EH (cell line): ENCODE measurements at places on chromosomes 3 and 15.

- no peak for DNase-seq
Observed at GRCh38 chr15:93932164-93932776, 299.1 kb upstream of the MCTP2 start.

GRCh38 chr3:175985781-175986180 lies 1126.6 kb downstream of the NAALADL2 start:
- no peak for DNase-seq

GRCh38 chr3:123489400-123490004 lies 40.6 kb upstream of the ADCY5 start:
- peak; percentile 66 for DNase-seq

- peak; percentile 15 for DNase-seq
Observed at GRCh38 chr15:65790694-65791334, 1.3 kb downstream of the DENND4A start.

- peak; percentile 27 for DNase-seq
Observed at GRCh38 chr15:40807888-40808461, 702 bp upstream of the DNAJC17 start.

- no peak for DNase-seq
Observed at GRCh38 chr15:92687746-92688145, 32.2 kb upstream of the FAM174B start.

GRCh38 chr15:88699861-88700260 lies 61.0 kb downstream of the ISG20 start:
- DNase-seq, result no peak

GRCh38 chr15:101539930-101540329 lies 50.4 kb upstream of the PCSK6 start:
- no peak for DNase-seq

DNA sequence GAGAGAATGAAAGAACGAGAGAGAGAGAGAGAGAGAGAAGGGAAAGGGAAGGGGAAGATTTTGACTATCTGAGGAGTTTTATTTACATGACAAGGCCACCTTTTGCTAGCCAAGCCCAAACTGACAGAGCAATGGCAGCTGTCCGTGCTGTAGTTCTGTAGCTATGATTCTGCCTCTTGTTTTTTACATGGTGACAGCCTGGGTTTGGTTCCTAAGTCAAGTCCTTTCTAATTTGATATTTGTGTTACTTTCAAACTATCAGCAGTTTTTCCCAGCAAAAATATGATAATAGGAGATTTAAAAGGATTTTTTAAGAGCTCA lies 26.3 kb upstream of the MFGE8 start:
- DNase-seq, result no peak

GRCh38 chr3:196339044-196339443 lies 856 bp upstream of the TM4SF19 start:
- DNase-seq, result no peak

DNA sequence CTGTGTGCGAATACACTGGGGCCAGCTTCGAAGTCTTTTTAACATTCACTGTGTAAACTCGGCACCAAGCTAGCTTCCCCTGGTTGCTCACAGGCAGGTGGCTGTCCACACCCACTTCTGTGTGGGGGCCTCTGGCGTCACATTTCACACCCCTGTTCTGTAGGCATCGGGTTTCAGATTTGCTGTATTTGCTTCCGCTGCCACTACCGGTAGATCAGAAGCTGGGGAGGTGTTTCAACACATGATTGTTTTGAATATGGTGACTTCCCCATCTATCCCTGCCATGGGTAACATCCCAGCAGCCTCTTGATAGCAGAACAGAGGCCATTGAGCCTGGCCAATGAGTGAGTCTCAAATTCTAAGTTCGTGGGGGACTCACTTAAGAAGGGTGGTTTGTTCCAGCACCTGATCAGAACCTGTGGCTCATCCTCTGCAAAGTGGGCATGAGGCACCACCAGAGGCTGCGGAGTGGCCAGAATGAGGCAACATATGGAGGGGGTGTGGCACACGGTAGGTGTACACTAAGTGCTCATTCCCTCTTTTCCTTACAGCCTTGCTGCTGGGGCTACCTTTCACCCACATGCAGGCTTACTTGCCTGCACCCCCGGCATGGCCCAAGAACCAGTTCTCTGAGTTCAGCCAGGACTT lies 61.5 kb downstream of the IQSEC1 start:
- DNase-seq, result no peak

- no peak for DNase-seq
Observed at GRCh38 chr15:67030036-67030762, 35.2 kb upstream of the SMAD3 start.

DNA sequence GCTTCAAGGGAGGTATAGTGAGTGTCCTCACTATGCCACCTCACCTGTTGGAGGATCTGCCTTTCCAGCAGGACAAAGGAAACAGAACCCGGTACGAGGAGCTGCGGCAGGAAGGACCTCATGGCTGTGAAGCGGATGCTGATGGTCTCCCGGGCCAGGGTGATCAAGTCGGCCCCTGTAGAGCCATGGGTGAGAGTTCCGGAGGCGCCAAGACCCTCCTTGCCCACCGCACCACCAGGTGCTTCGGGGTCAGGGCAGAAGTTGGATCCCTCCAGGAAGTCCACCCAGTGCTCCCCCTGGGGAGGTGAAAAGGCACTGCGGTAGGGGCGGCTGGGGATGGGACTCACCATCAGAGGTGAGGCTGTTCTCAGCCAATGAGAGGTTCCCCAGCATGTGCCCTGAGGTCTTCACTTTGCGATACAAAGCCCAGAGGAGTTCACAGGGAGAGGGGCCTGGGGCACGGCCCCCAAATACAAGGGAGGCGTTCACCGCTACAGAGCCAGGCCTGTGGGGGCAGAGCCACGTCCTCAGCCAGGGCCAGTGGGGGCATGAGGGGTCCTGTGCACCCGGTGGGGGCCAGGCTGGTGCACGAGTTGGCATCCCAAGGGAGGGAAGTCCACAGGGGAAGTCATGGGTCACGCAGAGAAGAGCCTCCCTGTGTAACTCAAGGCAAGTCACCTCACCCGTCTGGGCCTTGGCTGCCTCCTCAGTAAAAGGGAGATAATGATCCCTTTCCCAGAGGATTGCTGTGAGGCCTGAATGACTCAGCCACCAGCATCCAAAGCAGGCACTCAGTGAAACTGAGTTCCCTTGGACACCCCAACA lies 27.7 kb downstream of the C15orf39 start:
- peak; percentile 50 for DNase-seq

- DNase-seq, result peak; percentile 92
Observed at GRCh38 chr15:63436872-63437375, 55.3 kb upstream of the CA12 start.

DNA sequence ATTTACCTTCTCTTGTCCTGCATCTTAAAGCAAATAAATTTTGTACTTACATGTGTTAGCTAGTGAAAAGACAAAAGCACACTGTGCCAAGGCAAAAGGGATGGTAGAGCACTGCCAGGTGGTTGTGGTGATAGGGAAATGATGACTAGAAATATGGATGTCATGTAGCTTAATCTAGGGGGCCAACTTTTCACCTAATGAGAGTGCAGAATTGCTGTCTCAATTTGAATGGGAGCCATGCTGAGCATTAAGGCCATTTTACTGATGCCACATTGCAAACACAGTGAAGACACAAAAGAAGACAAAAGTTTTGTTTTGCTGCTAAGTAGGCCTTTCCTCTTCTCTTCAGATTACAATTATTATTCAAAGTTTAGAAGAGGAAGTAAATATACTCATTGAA lies 274.7 kb downstream of the PDCD6IP start:
- DNase-seq, result no peak

DNA sequence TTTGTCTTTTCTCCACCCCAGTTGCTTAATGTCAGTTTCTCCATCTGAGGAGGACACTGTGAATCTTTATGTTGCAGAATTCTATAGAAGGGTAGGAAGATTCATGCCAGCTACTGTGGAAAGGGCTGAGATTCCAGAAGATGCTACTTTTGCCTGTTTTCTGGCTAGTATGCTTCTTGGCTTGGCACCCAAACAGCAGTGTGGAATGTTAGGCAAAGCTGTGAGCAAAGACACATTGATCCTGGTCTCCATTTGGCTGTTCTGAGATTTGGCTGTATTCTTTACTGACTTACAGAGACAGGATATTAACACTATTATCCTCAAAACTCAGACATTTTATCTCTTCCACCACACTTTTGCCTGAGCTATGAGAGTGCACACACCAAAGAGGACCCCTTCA lies 39.3 kb downstream of the PDHB start:
- no peak for DNase-seq

GRCh38 chr3:66377800-66378199 lies 123.0 kb downstream of the LRIG1 start:
- DNase-seq, result no peak

DNA sequence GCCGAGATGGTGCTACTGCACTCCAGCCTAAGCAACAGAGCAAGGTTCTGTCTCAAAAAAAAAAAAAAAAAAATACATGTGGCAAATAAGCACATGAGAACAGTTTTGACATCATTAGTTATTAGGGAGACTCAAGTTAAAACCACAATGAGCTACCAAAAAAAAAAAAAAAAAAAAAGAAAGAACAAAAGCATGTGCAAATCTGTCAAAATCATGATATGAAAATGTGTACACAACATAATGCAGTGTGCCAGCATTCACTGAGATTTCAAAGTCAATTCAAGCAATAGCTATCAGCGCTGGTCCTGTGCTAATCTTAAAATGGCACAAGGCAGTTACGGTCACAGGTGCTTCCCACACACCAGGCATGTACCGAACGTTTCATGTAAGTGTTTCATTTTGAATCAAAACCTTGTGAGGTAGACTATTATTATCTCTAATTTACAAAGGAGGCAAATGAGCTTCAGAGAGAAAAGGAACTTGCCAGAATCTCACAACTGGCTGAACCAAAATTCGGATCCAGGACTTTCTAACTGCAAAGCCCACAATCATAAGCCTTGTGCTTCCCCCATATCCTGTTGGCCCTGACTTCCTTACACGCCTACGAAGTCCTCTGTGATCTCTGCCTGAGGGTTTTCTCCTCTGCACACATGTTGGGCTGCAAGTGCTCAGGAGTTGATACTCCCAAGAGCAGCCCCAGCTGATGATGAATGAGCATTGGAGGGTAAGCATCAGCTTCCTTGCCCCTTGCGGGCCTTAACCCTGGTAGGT lies 200.1 kb upstream of the PROK2 start:
- DNase-seq, result no peak

DNA sequence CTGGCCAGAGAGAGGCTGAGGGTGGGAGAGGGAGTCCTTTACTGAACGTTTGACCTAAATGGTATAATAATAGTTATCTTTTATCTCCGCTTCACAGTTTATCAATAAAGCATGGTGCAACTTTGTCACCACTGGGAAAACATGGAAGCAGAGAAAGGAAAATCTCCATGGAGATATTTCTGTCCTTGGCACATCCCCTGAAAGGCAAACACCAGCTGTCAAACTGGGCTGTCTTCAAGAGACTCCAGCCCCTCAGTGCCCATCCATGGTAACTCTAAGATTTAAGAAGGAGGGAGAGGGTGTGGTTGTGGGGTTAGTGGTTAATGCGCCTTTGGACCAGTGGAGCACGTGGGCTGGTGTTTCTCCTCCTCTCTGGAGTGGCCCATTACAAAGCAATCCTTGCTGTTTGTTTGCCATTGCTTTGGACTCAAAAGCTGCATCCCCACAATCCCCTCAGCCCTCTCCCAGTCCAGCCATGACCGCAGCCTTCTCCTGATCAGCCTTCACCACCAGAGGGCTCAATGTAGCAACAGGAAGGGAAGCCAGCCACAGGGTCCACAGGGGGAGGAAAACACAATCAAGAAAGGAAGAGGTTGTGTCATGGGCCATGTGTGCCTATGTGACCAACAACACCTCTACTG lies 38.2 kb upstream of the FAM174B start:
- DNase-seq, result peak; percentile 27

DNA sequence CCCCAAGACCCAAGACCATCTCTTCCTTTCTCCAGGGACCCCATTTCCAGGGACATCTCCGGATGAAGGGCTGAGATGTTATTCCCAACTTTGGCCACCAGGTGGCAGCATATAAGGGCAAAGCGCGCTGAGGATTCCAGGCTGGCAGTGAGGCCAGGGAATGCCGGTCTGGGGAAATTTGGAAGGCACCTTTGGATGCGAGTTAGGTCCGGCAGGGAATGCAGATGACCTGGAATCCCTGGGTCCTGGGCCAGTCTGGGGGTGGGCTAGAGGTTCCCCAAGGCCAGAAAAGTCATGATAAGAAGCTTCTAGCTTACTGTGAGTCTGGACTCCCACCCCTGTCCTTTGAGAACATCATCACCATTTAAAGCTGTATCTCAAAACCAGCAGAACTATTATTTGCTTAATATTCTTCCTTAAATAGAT lies 1.6 kb upstream of the CHST13 start:
- DNase-seq, result peak; percentile 57

DNA sequence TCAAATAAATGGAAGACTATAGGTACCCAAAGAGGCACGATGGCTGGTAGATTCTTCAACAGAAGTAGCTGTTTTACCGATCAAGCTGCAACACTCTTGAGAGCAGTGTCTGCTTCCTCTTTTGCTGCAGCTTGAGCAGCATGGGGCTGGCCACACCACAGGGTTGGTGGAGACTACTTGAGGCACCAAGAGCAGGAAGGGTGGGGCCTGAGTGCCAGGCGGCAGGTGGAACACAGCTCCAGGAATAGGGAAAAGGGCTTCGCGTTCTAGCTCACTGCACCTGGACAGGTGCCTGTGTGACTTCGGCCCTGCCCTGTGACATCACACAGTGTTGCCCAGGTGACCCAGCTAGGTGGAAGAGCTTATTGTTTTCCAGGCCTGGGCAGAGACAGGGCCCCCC lies at the start of gene CCDC33:
TSS of gene CCDC33 (plus strand) at position 365 of the 400 bp plus-strand sequence. CDS start 394 bp downstream, outside the sequence.
- DNase-seq, result no peak
